ENCODE measurements at places on chromosomes 12 and 14. TPM values are rescaled to one million over a fixed set of nuclear protein-coding genes. Genes with fewer than 3 reads are reported as not detected.
A peak's percentile ranks its signal among the peaks of the same experiment; 100 is the strongest.

The PLD4 gene
- 4.1 TPM for total RNA-seq

The TEX22 gene
- 0.94 TPM for total RNA-seq

DNA sequence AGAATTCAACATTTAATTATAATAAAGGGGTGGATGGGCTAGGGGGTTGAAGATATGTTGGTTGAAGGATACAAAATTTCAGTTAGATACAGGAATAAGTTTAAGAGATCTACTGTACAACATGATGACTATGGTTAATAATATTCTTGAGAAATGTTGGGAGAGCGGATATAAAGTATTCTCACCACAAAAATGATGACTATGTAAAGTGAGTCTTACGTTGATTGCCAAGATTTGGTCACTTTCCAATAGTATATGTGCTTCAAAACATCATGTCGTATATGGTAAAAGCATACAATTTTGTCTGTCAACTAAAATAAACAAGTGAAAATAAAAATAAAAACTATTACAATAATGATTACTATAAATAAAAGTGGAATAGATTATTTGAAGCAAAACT, 802.0 kb downstream of the C12orf50 start:
- DNase-seq: no peak

GRCh38 chr14:99265571-99265970, 6.4 kb downstream of the BCL11B start:
- DNase-seq: no peak

The BEST3 gene
- not detected for total RNA-seq

DNA sequence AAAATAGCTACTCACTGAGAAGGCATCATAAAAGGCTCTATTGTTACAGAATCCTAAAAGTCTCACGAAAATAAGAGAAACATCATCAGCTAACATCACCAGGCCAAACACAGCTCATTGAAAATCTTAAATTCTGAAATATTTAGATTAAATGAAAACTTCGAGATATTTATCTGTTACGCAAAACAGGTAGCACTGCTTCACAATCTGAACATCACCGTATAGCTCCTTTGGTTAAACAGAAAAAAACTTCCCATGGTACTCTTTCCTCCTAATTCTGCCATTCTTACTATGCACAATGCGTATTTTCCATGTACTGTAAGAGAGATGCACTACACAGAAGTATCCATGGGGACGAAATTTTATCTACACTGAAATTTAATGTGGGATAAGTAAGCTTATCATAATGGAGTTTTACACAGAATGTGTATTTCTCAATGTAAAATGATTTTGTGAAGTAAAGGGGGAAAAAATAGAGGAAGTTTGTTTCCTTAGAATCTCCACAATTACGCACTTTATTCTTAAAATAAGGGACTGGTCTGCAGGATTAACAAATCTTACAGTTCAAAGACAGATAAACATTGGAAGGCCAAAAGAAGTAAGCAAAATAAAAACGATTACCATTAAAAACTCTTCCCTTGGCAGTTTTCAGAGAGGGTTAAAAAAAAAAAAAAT, 1.9 kb downstream of the SGPP1 start:
- DNase-seq: no peak

The ADCY4 gene
- total RNA-seq: 53.6 TPM

GRCh38 chr12:49706351-49707127, 666 bp downstream of the FMNL3 start:
- peak; percentile 38 for DNase-seq

- DNase-seq: no peak
Measured at GRCh38 chr12:12064596-12064995, 6.1 kb upstream of the BCL2L14 start.

All from Peyer's patch (tissue), 4 donors.